Activated T-cell treated with anti-CD3 and anti-CD28 coated beads, Interleukin-2, amount 50 U/mL, for 72 hours (primary cell): ENCODE measurements at places on chromosomes 1 and 21.

DNA sequence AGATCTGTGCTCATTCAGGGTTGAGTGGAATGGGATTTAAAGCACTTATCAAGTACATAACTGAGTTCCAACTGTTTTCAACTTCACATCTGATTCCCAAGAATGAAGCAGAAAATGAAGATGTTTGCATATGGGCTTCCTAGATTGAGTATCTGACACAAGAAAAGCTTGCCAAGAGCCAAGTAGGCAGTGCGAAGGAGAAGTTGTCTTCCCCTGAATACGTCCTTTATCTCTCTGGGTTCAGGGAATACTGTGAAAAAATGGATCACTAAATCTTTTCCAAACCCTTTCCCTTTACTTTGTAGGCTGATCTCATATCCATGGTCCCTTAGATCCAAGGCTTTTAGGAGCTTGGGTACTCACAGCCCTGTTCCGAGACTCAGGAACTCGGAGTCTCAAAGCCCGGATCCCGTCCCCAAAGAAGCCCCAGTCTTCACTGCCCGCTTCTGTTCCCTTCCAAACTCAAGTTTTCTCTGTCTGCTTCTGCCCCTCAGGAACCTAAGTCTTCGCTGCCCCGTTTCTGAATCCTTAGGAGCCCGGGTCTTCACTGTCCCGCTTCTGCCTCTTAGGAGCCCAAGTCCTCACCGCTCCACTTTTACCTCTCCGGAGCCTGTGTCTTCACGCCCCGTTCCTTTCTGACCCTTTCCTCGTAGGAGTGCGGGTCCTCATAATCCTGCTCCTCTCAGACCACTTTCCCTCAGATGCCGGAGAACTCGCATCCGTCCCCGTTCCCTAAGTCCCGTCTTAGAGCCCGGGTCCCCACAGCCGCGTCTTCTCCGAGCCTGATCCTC is 616 bp downstream of the TAF12 start:
- H3K36me3 ChIP-seq = peaks cover 5% of the 10 kb centered on the region
- H3K4me3 ChIP-seq = peak overlapping the region; percentile 99
- no peaks in the 10 kb centered on the region for H3K27me3 ChIP-seq
- DNase-seq = no peak
- H3K27ac ChIP-seq = peak overlapping the region; percentile 98
- peaks cover 52% of the 10 kb centered on the region for H3K4me1 ChIP-seq

DNA sequence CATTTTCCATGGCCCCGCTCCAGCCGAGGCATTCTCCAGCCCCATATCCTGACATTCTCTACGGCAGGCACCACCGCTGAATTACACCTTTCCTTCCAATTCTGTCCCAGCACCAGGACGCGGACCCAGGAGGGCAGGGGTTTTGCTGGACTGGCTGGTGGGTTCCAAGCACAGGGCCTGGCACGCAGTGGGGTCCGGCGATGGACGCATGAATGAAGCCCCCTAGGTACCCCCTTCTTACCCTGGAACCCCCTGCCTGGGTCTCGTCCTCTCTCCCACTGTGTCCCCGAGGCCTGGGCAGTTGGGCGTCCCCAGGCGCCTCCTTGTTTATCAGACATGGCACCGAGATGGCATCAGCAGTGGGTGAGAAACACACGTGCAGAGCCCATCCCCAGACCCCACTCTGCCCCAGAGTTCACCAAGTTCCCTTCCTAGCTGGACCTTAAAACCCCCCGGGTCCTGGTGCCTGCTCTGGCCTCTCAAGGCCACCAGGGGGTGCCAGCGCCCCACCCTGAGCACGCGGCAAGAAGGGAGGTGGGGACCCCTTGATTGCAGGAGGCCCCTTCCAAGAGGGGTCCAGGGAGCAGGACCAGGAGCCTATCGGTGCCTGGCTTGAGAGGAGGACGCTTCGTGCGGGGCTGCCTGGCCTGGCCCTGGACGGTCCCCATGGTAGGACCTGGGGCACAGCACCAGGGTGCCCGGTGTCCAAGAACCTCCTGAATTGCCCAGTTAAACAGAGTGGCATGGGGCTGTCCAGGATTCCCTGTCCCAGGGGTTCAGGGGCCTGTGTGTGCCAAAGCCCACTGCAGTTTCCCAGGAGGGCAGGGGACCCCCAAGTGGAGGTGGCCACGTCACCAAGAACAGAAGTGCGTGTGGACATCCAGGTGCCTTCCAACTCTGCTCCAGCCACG is 46.1 kb downstream of the MEGF6 start:
- H3K36me3 ChIP-seq = no peaks in the 10 kb centered on the region
- peak; percentile 51 for DNase-seq
- H3K27ac ChIP-seq = no peak overlapping the region
- no peak overlapping the region for H3K4me3 ChIP-seq
- no peaks in the 10 kb centered on the region for H3K4me1 ChIP-seq
- no peaks in the 10 kb centered on the region for H3K27me3 ChIP-seq

GRCh38 chr1:109527846-109528695 is 11.6 kb upstream of the GPR61 start:
- DNase-seq = no peak
- H3K4me3 ChIP-seq = no peak overlapping the region
- no peaks in the 10 kb centered on the region for H3K27me3 ChIP-seq
- no peak overlapping the region for H3K27ac ChIP-seq
- H3K4me1 ChIP-seq = peaks cover 24% of the 10 kb centered on the region
- no peaks in the 10 kb centered on the region for H3K36me3 ChIP-seq

DNA sequence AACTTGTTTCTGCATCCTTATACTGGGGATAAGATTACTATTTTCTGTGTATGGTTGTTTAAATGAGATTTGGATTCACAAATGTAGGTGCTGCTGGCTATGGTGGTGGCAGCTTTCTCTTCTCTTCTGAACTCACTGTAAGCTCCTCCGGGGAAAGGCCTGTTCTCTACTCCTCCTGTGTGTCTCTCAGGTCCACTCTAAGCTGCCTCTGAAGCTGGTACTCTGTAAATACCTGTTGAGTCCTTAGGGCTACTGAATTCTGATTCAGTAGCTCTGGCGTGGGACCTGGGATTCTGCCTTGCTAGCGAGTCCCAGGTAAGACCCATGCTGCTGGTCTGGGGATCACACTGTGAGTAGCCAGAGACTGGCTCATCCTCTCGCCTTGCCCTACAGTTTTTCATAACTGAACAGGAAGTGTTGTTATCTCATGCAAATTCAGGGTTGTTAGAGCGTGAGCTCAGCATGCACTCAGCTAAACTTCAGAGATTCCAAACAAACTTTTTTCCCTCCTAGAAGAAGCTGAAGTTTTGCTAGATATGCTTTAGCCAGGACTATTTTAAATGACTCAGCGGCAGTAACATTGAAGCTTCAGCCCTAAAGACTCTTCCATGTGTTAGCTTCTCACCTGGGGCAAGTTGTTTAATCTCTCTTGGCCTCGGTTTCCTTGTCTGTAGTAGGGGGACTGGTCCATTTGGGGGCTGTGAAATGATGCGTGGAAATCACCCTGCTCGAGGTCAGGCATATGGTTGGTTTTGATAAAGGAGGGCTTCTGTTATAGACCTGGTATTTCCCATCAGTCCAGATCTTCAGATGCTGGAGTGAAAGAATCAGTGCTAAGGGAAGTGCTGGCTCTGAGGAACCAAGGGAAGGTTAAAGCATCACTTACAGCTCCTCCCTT is 271.5 kb upstream of the TMEM51 start:
- H3K4me3 ChIP-seq = no peak overlapping the region
- no peak for DNase-seq
- no peaks in the 10 kb centered on the region for H3K27me3 ChIP-seq
- no peaks in the 10 kb centered on the region for H3K4me1 ChIP-seq
- H3K36me3 ChIP-seq = no peaks in the 10 kb centered on the region
- no peak overlapping the region for H3K27ac ChIP-seq

- no peaks in the 10 kb centered on the region for H3K27me3 ChIP-seq
- DNase-seq = no peak
- H3K4me3 ChIP-seq = no peak overlapping the region
- H3K27ac ChIP-seq = no peak overlapping the region
- H3K36me3 ChIP-seq = no peaks in the 10 kb centered on the region
- peaks cover 17% of the 10 kb centered on the region for H3K4me1 ChIP-seq
These were observed 5.7 kb upstream of the PEF1 start for GRCh38 chr1:31650161-31651088.

DNA sequence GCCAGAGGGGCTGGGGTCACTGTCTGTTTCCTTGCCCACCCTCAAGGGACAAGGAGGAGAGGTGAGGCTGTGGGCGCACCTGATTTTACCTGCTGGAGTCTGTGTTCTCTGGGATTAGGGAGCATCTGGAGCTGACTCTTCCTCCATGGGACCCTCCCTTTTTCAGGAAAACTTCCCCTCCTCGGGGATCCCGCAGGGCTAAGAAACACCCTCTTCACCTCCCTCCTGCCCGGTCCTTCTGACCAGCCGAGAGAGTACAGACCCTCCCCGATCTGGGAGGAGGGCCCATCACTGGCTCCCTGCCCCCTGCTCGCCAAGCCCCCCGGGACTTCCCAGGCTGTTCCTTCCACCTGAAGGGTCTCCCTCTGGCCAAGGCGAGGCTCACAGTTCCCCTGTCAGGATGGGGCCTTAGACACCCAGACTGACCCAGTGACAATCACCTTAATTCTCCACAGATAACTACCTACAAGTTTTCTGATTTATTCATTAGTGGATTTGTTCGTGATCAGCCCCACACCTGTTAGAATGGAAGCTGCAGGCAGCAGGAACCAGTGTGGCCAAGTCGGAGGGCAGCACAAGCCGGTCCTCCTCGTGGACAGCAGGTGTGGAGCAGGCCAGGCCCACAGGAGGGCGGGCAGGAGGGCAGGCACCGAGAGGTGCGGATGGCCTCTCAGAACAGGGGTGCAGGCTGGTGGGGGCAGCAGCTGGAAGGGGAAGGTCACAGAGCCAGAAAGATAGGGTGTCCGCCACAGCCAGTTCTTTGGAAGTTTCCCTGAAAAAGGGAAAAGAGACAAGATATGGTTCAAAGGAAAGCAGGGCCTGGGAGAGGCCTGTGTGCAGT is 15.9 kb upstream of the SAMD11 start:
- no peaks in the 10 kb centered on the region for H3K36me3 ChIP-seq
- DNase-seq = no peak
- H3K4me3 ChIP-seq = no peak overlapping the region
- peaks cover 59% of the 10 kb centered on the region for H3K27me3 ChIP-seq
- no peak overlapping the region for H3K27ac ChIP-seq

DNA sequence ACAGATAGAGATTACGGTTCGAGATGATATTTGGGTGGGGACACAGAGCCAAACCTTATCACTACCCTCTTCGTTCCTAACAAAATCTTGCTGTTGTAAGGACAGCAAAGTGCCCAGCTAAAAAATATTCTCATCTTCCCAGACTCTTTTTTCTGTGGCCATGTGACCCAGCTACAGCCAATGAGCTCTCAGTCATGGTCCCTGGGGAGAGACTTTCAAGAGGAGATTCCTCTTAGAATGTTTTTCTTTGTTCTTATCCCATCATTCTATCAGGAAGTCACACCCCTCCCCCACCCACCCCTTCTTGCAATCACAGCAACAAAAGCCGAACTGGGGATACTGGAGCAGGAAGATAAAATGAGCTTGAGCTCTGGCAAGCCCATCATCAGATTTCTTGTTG is 247.1 kb downstream of the CHRM3 start:
- H3K4me1 ChIP-seq = no peaks in the 10 kb centered on the region
- no peak for DNase-seq
- no peaks in the 10 kb centered on the region for H3K27me3 ChIP-seq
- no peak overlapping the region for H3K4me3 ChIP-seq

- no peak overlapping the region for H3K27ac ChIP-seq
- peaks cover 13% of the 10 kb centered on the region for H3K27me3 ChIP-seq
- no peaks in the 10 kb centered on the region for H3K36me3 ChIP-seq
- H3K4me1 ChIP-seq = no peaks in the 10 kb centered on the region
These were observed 647.9 kb upstream of the CAMK1G start for GRCh38 chr1:208935517-208936187.

- H3K27ac ChIP-seq = no peak overlapping the region
- peaks cover 14% of the 10 kb centered on the region for H3K36me3 ChIP-seq
- peaks cover 5% of the 10 kb centered on the region for H3K27me3 ChIP-seq
- H3K4me3 ChIP-seq = no peak overlapping the region
- H3K4me1 ChIP-seq = no peaks in the 10 kb centered on the region
- no peak for DNase-seq
These were observed 42.4 kb downstream of the DRAM2 start for GRCh38 chr1:111097356-111098099.

GRCh38 chr21:35303085-35303484 is 254.0 kb upstream of the RUNX1 start:
- H3K4me3 ChIP-seq = no peak overlapping the region

DNA sequence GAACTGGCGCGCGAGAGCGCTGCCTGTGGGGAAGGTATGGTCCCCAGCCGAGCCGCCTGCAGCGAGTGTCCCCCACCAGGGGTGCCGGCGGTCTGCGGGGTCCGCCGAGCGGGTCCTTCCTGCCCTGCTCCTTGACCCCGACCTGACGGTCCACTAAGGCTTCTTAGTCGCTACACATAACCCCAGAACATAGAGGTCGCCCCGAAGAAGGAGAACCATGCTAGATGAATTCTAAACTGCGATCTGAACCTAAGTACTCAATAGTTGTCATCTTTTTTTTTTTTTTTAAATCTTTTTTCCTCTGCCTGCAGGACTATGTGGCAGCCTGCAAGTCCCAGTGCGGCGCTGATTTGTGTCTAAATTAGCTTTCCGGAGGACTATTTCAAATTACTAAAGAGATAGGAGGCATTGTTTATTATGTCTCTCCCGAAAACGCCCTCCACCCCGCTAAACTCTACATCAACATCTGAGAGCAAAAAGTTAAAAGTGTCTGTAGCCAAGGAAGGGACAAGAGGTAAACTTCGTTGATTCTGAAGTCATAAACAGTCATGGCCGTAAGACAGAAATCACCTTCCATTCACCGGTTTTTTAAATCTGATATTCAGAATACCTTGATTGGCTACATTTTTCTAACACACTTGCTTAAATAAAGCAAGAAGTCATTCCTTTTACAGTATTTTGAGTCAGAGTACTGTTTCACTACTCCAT is 476 bp downstream of the AXDND1 start:
- H3K4me3 ChIP-seq = peak overlapping the region; percentile 94
- peaks cover 9% of the 10 kb centered on the region for H3K27me3 ChIP-seq
- DNase-seq = no peak

GRCh38 chr1:219099307-219099706 is 74.4 kb upstream of the LYPLAL1 start:
- no peaks in the 10 kb centered on the region for H3K27me3 ChIP-seq
- no peak overlapping the region for H3K27ac ChIP-seq
- no peak for DNase-seq
- H3K4me3 ChIP-seq = no peak overlapping the region
- no peaks in the 10 kb centered on the region for H3K36me3 ChIP-seq
- H3K4me1 ChIP-seq = no peaks in the 10 kb centered on the region

DNA sequence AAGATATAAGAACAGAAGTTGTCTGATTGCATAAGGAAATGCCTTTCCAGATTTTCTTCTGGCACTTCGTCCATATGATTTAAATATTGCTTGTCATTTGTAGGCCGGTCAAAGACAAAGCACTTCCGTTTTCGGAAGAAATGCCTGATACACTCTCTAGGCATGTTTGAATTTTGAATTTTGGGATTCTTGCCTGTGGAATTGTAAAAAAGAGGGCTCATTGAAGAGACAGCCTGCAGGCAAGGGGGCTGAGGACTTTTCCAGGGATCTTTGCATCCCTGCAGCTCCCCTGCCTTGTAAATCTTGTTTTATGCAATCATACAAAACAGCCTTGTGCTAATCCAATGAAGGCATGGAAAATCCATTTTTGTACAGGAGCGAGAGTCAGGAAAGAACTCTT is 7.4 kb downstream of the GBP4 start:
- H3K27me3 ChIP-seq = no peaks in the 10 kb centered on the region
- H3K36me3 ChIP-seq = peaks cover 43% of the 10 kb centered on the region
- no peak overlapping the region for H3K27ac ChIP-seq
- no peak for DNase-seq
- peaks cover 24% of the 10 kb centered on the region for H3K4me1 ChIP-seq

GRCh38 chr1:89552471-89553081 is 27.9 kb downstream of the LRRC8B start:
- H3K27ac ChIP-seq = peak overlapping the region; percentile 84
- H3K4me1 ChIP-seq = peaks cover 90% of the 10 kb centered on the region
- no peak for DNase-seq
- peak overlapping the region; percentile 67 for H3K4me3 ChIP-seq
- peaks cover 19% of the 10 kb centered on the region for H3K36me3 ChIP-seq
